GDM1 (cell line): ENCODE measurements at places on chromosomes 4 and X.

DNA sequence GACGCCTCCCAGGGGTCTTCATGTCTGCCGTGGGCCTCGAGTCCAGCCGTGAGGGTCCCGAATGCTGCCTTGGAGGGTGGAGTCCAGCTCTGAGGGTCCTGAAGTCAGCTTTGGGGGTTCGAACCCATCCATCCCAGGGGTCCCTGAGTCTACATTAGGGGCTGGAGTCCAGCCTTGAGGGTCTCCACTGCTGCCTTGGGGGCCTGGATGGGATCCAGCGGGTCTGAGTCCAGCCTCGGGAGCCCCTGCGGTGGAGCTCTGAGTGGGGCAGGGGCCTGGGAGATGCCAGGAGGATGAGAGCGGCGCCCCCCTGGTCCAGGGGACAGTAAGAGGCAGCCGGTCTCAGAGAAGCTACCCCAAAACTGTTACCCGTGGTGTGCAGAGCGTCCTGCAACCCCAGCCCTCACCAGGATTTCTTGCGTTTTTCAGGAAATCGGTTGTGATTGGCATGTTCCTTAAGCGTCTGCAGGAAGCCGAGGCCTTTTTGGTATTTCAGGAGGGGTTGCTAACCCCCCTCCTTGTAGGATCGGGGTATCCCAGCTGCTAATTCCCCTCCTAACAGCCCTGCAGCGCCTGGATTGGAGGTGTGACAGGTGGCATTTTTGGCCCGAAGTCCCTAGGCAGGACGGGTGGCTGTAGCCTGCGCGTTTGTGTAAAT, 1.7 kb upstream of the GTPBP6 start:
- no peak for DNase-seq

DNA sequence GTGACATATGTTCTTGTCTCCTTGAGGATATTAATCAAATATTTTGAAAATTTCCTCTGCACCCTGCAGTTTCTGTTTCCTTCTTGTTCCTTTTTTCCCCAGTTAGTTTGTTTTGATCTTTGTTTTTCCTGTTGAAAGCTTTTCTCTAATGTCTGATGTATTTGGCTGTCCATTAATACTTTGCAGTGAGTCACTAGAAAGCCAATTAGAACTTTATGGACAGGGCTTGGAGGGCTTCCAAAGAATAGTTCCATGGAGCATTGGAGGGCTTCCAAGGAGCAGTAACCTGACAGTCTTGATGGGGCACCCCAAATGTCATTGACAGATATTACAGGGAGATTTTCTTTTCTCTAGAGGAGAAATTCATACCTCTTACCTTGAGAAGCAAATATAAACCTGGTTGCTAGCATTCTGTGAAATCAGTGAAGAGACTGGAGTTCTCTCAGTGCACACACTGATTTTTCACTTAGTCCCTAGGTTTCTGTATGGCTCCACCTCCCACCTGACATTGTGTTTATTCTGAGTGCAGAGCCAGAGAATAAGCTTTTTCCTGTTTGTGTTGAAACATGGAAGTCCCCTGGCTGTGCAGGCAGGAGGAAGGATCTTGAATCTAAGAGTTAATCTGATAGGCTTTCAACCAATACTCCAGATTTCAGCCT, 26.5 kb downstream of the SPARCL1 start:
- no peak for DNase-seq

- DNase-seq, result no peak
These were observed 58.3 kb upstream of the TMEM131L start for GRCh38 chr4:153407906-153408305.

- no peak for DNase-seq
These were observed 275.0 kb upstream of the CLNK start for GRCh38 chr4:10959586-10959985.

- DNase-seq, result no peak
These were observed 91.0 kb upstream of the BCOR start for GRCh38 chrX:40188573-40189417.

DNA sequence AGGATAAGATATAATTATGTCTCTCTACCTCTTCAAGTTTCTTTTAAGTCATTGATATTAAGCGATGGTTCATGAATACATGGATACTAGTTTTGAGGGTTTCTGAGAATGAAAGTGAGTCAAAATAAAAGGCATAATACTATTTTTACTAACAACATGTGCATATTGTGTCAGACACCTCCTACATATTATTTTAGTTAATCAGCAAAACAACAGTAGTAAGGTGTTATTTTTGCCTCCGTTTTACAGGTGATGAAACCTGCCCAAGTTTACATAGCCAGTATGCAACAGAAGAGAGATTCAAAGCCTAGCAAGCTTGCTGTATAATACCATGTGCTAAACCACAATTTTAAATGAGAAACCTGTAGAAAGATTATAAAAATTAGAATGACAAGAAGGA, 544.1 kb downstream of the EPHA5 start:
- DNase-seq, result no peak

- no peak for DNase-seq
These were observed 39.7 kb downstream of the PTPN13 start for GRCh38 chr4:86633854-86634253.

GRCh38 chr4:73843369-73843768, 6.9 kb downstream of the CXCL6 start:
- DNase-seq, result no peak

- DNase-seq, result no peak
These were observed 7.5 kb downstream of the KLHL13 start for GRCh38 chrX:118109065-118109464.

- DNase-seq, result no peak
These were observed 105.0 kb downstream of the ABCB7 start for GRCh38 chrX:75051047-75051446.

DNA sequence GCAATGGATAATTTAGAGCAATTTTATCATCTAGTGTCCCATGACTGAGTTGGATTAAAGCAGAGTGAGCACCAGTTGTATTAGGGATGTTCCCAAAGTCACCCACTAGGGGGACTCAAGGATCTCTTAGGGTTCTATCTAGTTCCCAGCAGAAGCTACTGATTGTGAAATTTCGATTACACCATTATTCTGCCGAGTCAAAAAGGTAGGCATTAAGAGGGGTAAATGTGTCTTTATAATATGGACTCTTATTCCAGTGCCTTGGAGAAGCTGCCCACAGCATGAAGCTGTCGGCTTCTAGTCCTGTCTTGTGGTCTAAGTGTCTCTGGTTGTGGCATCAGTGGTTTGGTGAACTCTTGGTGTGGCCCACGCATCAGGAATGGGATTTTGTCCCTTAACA, 53.3 kb downstream of the RGS12 start:
- DNase-seq, result peak; percentile 38

DNA sequence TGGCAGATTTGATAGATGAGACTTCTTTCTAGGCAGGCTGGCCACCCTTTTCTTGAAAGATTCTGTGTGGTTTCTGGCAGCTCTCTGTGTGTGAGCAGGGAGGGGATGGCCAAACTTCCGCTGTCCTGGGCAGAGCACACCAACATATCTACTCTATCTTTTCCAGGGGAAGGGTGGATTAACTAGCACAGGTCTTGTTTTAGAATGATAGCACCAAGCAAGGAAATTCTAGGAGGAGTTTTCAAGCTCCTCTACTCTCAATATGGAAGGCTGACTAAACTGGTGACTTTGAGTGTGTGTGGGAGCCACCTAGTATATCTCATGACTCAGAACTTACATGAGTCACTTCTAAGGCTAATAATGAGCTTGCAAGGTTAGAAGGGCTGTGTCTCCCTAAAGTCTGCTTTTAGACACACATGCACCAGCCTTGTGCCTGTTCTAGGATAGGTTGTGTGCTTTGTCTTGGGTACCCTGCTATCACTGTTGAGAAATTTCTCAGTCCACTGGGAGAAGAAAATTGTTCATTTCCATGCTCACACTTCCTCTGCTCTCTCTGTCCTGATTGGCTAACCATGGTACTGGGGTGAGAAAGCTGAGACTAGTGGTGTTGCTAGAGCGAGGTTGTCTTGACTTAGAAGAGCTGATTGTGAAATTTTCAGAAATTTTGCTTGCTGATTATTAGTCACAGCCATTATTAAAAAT, 72.9 kb downstream of the YIPF6 start:
- DNase-seq, result no peak

GRCh38 chrX:47515941-47516665, 33.1 kb upstream of the ZNF41 start:
- no peak for DNase-seq

GRCh38 chrX:28133763-28134162, 152.5 kb upstream of the DCAF8L1 start:
- no peak for DNase-seq

GRCh38 chrX:150364347-150365050, 1.4 kb downstream of the MAMLD1 start:
- no peak for DNase-seq

GRCh38 chr4:24858550-24858949, 54.3 kb downstream of the CCDC149 start:
- DNase-seq, result no peak

- no peak for DNase-seq
These were observed 236.7 kb upstream of the PGRMC2 start for GRCh38 chr4:128524311-128524710.

GRCh38 chr4:14343961-14344360, 658.3 kb upstream of the CPEB2 start:
- DNase-seq, result no peak

DNA sequence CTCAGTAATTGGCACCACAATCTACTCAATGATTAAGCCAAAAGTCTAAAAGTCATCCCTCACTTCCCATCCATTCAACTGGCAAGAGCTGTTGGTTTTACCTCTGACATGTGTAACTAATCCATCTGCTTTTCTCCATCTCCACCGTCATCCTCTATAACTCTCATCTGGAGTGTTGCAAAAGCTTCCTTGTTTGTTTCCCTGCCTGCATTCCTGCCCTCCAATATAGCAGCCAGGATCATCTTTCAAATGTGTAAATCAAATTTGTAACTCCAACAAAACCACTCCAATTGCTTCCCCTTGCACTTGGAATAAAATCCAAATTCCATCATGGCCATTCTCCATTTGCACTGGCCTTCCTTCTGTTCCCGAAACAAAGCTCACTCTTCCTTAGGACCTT, 4.3 kb upstream of the PLAC8 start:
- no peak for DNase-seq

- no peak for DNase-seq
These were observed 398.1 kb upstream of the PITX2 start for GRCh38 chr4:111020961-111021360.

DNA sequence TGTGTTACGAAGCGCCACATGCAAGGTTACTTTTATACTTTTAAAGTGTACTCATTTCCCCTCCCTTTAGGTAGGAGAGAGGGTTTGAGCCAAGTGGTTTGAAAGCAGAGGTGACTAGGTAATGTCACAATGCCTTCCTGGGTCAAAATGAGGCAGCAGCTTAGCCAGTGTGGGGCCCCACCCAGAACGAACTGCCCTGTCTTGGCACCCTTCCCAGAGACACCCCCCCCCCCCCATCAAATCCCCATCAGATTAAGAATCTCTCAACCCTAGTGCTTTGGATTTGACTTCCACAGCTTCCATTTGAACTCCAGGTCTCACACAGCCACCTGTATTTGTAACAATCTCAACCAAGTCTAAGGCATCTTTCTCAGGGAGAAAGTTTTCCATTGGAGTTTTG, 31.1 kb downstream of the BCOR start:
- DNase-seq, result no peak

GRCh38 chr4:8730681-8731080, 138.1 kb downstream of the CPZ start:
- DNase-seq, result no peak

DNA sequence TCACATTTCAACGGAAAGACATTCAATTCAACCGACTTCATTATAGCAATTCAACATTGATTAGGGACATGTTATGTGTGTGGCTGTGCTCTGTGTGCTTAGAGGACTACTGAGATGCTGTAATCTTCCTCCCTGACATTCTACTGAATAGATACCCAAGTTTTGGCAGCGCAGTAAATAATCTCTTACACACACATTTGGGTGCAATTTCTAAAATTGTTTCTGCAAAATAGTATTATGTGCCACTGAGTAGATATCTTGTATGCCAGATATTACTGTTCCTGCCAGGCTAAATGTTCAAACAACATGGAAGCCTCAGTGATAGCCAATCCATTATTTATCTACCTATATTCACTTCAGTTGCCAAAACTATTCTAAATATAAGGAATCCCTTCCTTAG, 41.3 kb downstream of the RTL9 start:
- no peak for DNase-seq

GRCh38 chrX:21972721-21973120, 32.2 kb downstream of the SMS start:
- no peak for DNase-seq

DNA sequence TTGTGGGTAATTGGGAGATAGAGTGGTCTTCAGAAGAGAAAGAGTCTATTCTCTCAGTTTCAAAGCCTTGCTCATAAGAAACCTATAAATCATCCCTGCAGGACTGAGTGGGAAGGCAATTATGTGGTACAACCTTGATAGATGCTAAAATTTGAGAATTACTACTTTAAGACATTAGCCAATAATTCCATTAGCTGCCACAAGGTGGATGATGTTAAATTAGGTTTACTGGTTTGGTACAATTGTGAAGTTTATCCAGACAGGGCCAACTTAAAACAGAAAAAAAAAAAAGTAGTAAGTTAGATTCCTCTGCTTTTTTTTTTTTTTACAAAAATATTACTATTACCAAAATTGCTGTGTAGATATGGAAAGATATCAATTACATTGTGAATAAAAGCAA, 73.2 kb upstream of the AMOT start:
- no peak for DNase-seq

DNA sequence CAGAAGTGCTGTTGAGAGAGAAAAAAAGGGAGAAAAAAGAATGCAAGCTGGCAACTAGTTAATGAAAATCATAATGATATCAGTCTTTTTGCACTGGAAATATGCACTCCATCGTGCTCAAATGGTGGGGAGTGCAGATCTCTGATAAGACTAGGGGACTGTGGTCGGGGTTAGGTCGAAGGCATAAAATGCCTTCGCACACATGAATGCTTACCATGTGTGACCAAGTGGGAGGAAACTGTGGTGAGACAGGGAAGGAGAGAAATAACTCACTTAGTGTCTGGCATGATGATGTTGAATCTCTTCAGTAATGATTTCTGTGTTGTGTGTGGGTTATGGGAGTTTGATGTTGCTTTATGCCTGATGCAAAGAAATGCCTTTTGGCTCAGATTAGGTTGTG, 358.9 kb downstream of the FBXO8 start:
- peak; percentile 14 for DNase-seq

DNA sequence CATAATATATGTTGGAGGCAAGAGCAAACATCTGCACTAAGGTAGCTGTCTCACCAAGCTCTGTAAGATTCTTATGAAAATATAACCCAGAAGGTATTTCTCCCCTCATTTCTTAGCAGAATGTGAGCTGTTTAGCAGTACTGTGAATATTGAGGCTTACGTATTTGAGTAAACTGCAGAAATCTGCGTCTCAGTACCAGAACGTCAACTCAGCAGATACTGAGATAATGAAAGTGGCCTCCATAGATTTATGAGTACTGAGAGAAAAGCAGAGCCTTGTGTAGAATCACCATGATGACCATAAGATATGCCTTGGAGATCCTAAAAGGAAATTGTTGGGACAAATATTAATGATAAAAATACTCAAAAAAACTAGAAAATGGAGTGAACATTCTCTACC, 296.7 kb upstream of the TECRL start:
- no peak for DNase-seq

DNA sequence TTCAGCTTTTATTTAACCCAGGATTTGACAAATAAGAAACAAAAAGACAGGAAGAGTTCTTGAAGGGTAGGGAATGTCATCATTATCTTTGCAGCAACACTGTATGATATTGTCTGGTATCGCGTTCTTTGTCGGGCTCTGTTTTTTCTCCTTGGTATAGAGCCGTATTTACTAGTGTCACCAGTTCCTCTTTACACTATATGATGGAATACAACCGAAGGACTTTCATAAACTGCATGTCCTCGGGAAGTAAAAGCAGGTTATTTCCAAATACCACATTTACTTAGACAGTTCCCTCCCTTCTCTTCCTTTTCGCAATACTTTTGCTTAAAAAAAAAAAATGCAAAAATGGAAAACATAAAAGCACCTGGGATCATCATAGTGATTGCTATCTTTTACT, 96.6 kb upstream of the IL13RA1 start:
- DNase-seq, result no peak
